ENCODE measurements at places on chromosomes 3 and 15.

DNA sequence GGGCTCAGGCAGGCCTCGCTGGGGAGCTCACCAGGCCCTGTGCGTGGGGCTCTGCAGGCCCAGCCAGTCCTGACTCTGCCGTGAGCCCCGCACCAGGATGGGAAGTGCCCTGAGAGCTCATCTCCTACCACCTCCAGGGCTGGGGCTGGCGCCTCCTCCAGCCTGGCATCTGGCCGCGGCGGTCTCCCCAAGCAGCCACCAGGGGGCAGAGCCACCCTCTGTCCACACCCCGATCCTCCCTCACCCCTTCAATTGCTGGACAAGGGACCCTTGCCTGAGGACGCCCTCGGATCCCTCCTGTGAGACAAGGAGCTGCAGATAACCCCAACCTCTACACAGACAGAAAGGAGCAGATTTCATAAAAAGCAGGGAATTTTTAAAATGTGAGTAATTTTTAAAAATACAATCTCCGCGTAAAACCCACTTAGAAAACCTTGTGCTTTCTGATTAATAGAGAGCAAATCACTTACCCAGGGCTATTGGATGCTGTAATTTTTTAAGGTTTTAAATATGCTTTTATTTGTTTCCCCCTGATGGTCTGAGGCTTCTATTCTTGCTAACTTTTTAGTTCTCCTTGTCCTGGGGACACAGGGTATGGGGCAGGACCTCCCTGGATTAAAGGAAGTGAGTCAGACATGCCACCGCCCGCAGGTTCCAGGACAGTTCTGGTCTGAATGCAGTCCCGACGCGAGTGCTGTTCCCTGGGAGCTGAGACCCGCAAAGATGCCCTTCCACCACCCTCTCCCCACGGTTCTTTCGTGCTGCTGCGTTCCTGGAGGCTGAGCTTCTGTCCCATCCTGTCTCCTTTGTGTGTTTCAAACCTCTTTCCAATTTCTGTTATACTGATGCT lies 52.3 kb upstream of the CHRNA7 start:
- DNase-seq, result peak; percentile 60

DNA sequence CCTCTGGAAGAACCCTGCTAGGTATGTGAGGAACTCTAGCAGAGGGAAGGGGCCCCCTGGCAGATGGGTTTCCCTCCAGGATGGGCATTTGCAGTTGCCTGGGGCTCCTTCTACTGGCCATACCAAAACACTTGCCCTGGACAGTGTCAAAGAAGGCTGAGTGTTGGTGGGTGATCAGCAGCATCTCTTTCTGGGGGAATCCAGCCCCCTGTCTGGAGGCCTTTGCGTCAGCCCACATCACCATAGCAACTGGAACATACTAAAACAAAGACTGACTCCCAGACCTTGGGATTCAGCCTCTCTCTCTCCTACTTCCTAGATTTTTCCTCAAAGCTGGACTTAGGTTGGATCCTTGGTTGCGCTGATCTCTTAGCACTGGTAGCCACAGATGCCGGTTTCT lies 8.1 kb downstream of the CEMIP start:
- DNase-seq, result no peak

DNA sequence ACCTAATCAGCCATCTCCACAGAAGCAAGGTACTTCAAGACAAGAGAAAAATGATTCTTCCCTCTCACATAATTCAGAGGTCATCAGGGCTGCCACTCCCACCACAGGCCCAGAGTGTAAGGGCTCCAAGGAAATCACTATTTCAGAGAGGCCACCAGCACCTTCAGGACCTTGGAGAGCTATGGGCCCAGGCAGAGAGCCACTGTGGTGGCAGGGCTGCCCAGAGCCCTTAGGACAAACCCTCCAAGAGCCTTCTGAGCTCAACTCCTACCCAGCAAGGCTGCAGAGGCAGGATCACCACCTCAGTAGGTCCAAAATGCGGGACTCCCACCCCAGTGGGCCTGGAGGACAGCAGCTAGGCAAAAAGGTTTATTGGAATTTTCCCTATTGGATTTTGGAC lies 17.9 kb upstream of the FAN1 start:
- no peak for DNase-seq

GRCh38 chr3:36649125-36649524 lies 115.2 kb downstream of the DCLK3 start:
- DNase-seq, result no peak

GRCh38 chr3:31288641-31289100 lies 244.1 kb upstream of the STT3B start:
- no peak for DNase-seq

DNA sequence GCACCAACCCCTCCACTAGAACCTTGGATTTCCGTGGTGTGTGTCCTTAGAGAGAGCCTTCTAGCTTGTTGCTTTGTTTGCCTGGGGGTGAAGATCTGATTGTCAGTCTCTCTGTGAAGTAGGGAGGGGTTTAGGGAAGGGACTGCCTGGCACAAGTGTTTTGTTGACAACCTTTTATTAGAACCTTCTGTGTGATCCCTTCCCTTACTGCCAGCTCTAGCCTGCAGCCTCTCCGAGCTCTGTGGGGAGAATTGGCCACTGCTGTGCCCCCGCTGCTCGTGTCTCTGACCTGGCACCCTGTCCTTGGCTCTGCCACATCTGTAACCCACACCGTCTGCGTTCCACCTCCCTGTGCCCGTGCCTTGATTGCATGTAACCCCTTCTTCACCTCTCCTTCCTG lies 30.9 kb upstream of the PCSK6 start:
- no peak for DNase-seq

GRCh38 chr15:67444100-67444499 lies 76.8 kb upstream of the C15orf61 start:
- no peak for DNase-seq

DNA sequence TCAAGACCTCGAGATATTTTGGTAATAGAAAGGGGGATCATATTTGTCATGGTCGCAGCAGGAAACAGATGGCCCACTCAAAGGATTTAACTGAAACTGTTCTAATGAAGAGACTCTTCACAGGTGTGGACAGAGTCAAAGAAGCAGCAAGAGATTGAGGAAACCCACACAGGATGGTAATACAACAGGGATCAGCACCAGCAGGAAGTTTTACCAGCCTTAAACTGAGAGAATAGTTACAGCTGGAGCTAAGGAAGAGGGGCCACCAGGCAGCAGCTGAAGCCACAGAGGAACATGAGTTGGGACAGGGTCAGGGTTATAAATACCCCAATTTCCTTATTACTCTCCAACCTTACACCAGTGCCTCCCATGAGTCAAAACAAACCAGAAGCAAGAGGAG lies 131.8 kb upstream of the UBE2E2 start:
- DNase-seq, result no peak

DNA sequence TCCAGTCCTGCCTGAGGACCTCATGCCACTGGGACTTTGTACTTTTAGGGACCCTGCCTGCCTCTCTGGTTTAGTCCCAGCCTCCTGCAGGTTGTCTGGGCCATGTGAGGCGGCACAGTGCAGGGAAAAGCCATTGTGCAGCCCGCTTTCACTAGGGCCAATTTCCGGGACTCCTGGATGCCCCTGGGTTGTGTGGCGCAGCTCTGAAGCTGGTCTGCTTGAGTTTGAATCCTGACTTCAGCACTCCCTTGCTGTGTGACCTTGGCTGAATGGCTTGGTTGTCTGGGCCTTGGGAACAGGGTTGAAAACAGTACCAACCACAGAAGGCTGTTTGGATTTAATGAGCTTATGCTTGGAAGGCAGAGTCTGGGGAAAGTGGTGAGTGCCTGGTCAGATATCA lies 8.3 kb downstream of the TEX264 start:
- DNase-seq, result no peak

Data from CD8-positive, alpha-beta T cell (primary cell).